ENCODE measurements at places on chromosomes 2 and 18. TPM values are rescaled to one million over a fixed set of nuclear protein-coding genes. Genes with fewer than 3 reads are reported as not detected.

The EFR3B gene
- 2.4 TPM for total RNA-seq

GRCh38 chr2:235533616-235534385 lies 40.0 kb downstream of the AGAP1 start:
- no peaks in the 10 kb centered on the region for H3K27me3 ChIP-seq
- H3K4me3 ChIP-seq, result no peak overlapping the region
- H3K36me3 ChIP-seq, result no peaks in the 10 kb centered on the region
- DNase-seq, result peak; percentile 50
- H3K27ac ChIP-seq, result no peak overlapping the region

DNA sequence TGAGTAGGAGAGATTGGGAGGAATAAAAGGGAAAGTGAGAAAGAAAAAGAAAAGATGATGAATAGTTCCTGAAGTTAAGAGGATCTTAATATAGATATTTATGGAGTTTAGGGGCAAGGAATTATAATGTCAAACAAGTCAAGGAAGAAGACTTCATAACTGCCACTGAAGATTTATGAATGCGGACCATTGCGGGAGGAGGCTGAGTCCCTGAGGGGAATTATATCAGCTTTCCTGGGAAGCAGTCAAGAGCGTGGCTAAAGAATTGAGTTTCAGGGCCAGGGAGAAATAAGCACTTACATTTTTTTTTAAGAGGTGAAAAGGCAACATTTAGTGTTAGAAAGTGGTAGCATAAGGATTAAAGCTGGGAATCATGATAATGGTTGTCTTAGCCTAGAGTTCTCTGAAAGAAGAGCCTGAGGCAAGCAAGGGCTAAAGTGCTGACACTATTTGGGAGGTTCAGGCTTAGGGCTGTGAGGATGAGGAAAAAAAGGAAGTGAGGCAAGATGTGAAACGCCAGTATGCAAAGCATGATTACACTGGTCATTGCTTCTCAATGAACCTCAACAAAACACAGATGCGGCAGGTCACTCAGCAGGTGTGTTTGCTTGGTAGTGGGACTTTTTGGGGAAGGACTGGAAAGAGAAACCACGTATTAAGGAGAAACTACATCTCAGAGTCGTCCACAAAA lies 217.1 kb downstream of the SLC4A3 start:
- H3K27ac ChIP-seq, result no peak overlapping the region
- no peak overlapping the region for H3K4me3 ChIP-seq
- DNase-seq, result no peak
- peaks cover 6% of the 10 kb centered on the region for H3K27me3 ChIP-seq

DNA sequence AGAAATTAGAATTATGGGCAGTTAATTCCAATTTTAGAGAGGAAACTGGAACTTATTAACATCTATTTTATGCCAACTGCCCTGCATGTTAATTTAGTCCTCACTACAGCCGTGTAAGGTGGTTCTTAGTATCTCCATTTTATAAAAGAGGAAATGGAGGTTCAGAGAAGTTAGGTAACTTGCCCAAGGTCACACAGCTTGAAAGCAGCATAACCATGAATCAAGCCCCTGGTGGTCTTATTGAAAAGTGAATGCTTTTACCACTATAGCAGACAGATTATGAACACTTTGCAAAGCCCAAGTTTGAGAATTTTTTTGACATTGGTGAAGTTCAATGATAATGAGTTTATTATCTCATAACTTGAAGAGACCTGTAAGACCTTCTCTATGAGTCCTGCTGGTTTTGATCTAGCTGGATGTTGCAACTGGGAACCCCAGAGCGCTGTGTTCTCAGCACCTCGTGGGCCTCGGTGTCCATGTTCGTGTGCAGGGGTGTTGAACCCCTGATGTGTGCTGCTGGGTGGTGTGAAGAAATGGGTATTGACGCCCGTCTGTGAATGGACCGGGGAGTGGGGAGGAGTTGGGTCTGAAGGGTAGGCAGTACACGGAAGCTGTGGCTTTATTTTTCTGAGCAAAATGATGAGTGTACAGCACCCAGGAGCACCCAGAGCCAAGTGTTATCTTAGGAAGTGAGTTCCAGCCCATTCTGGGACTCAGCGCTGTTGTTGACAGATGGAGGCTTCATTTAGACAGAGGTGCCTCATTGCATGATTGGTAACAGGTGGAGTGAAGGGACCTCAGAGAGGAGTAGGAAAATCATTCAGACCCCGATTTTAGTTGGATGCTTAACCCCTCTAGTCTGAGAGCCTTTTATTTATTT lies 9.7 kb downstream of the GREB1 start:
- H3K36me3 ChIP-seq, result no peaks in the 10 kb centered on the region
- H3K4me3 ChIP-seq, result no peak overlapping the region
- no peak for DNase-seq
- peaks cover 4% of the 10 kb centered on the region for H3K4me1 ChIP-seq
- H3K27me3 ChIP-seq, result peaks cover 26% of the 10 kb centered on the region

- H3K27me3 ChIP-seq, result no peaks in the 10 kb centered on the region
- H3K36me3 ChIP-seq, result peaks cover 2% of the 10 kb centered on the region
- H3K4me3 ChIP-seq, result no peak overlapping the region
- no peak for DNase-seq
- peaks cover under 1% of the 10 kb centered on the region for H3K4me1 ChIP-seq
These were observed 83.8 kb upstream of the SERTAD2 start for GRCh38 chr2:64737547-64737946.

GRCh38 chr2:191719938-191720337 lies 42.0 kb downstream of the NABP1 start:
- no peaks in the 10 kb centered on the region for H3K27me3 ChIP-seq
- H3K36me3 ChIP-seq, result no peaks in the 10 kb centered on the region
- H3K4me3 ChIP-seq, result no peak overlapping the region
- peaks cover 3% of the 10 kb centered on the region for H3K4me1 ChIP-seq

GRCh38 chr2:17583646-17584045 lies 43.1 kb downstream of the VSNL1 start:
- peaks cover 30% of the 10 kb centered on the region for H3K27me3 ChIP-seq
- DNase-seq, result no peak
- H3K36me3 ChIP-seq, result no peaks in the 10 kb centered on the region
- H3K4me3 ChIP-seq, result no peak overlapping the region
- H3K27ac ChIP-seq, result no peak overlapping the region

GRCh38 chr2:182650704-182651103 lies 65.4 kb upstream of the DNAJC10 start:
- H3K27me3 ChIP-seq, result no peaks in the 10 kb centered on the region
- H3K27ac ChIP-seq, result peak overlapping the region; percentile 29
- no peak for DNase-seq

GRCh38 chr2:73268830-73269685 lies 15.2 kb downstream of the FBXO41 start:
- DNase-seq, result no peak
- peaks cover 5% of the 10 kb centered on the region for H3K4me1 ChIP-seq
- no peak overlapping the region for H3K4me3 ChIP-seq
- peaks cover 13% of the 10 kb centered on the region for H3K36me3 ChIP-seq
- H3K27me3 ChIP-seq, result peaks cover 42% of the 10 kb centered on the region
- H3K27ac ChIP-seq, result no peak overlapping the region

All from chondrocyte (in vitro differentiated cells).